Cortex of kidney (tissue), 1 donor: ENCODE measurements at places on chromosomes 1 and 21.

DNA sequence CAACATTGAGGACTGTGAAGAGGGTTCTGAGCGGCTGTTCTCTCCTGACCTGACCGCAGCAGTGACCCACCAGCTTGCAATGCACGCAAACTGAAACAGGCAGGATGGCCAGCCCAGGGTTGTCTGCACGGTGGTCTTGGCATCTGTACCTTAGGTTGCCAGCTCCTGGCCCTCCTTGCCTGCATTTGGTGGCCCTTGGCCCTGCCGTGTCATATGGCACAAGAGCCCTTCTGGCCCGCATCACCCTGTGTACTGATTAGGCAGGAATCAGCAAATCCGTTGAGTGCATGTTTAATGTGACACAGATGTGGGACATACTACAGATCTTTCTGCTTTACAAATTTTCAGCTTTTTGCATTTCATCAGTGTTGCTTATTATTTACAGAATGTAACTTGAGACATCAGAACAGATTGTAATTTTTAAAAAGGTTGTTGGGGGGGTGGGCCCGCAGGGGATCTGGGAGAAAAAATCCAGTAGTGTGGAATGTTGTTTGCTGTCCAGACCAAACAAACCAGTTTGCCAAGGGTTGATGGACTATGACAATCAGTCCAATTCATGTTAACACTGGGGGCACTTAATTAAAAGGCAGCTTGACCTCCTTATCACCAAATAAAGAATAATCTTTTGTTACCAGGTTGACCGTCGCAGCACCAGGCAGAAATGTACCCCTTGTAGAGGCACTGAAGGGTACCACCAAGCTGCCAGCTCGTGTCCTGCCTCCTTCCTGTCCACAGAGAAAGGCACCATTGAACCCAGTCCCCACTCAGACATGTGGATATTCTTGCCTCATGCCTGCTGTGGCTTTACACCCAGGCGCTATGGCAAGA, 132.6 kb downstream of the DHRS3 start:
- DNase-seq: no peak

DNA sequence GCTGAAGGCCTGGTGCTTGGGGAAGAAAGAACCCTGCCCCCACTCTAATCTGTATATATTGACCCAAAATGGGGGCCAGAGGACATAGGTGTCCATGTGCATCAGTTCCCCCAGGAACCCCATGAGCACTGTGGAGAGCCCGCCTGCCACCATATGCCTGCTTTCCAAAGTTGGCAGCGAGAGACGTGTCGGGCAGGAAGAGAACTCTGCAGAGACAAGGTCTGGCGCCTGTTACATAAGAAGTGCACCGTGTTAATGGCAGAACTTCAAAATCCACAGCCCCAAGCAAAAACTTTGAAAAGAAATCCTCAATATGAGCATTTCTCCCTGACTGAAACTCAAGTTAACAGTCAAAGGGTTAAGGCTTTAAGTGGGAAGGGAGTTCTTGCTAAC, 8.0 kb downstream of the CTNNBIP1 start:
- DNase-seq: no peak

- DNase-seq: no peak
Observed at GRCh38 chr1:5548266-5548665, 444.0 kb downstream of the NPHP4 start.

- DNase-seq: no peak
Observed at GRCh38 chr1:72936151-72936740, 653.9 kb upstream of the NEGR1 start.

GRCh38 chr1:162235241-162235800, 141.3 kb downstream of the SPATA46 start:
- DNase-seq: no peak

DNA sequence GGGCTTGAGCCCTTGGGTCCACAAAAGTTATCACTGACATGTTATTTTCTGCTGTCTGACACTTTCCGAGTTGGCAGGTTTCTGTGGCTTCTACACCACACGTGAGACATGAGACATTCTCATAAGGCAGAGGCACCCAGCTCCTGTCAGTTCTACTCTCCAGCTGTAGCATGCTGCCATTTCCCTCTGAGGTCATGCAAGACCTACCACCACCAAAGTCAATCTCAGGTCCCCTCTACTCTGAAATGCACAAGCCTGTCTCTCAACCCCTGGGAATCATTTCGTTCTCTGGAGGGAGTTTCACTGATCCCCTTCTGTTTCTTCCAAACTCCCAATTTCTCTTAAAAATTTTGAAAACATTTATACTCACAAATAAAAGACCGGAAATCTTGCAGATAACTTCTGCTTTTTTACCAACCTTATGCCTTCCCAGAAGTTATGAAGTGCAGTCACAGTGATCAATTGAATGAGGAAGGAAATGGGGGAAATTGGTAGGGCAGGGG, 39.5 kb upstream of the CR2 start:
- no peak for DNase-seq

GRCh38 chr1:117585086-117585485, 20.8 kb upstream of the TENT5C start:
- DNase-seq: no peak

- no peak for DNase-seq
Observed at GRCh38 chr1:20829531-20829930, 42.4 kb upstream of the HP1BP3 start.

- DNase-seq: no peak
Observed at GRCh38 chr1:77276941-77277340, 4.9 kb upstream of the AK5 start.

- no peak for DNase-seq
Observed at GRCh38 chr21:43370091-43370658, 56.8 kb downstream of the SIK1 start.

- DNase-seq: no peak
Observed at GRCh38 chr1:7108251-7108650, 323.0 kb downstream of the CAMTA1 start.

GRCh38 chr1:178961331-178961730, 64.4 kb upstream of the FAM20B start:
- no peak for DNase-seq

DNA sequence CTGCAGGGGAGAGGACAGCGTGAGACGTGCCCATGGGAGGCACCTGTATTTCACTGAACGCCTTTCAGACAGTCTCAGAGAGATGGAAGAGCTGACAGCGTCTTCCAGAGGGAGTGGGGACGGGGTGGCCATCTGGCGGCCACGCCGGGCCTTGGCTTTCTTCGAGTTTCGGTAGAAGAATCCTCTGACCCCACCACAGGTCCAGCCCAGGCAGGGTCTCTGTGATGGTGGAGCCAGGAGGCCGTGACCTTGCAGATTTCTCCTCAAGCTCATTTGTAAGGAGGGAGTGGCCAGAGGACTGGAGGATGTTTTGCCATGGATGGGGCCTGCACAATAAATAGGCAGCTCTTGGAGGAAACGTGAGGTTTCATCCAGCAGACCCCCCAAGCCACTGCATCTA, 47.6 kb upstream of the ADARB1 start:
- DNase-seq: no peak

- DNase-seq: no peak
Observed at GRCh38 chr1:201634261-201634660, 95.3 kb downstream of the NAV1 start.

GRCh38 chr1:228147768-228148167, 2.0 kb upstream of the GJC2 start:
- no peak for DNase-seq

GRCh38 chr1:68210027-68210426, 22.3 kb downstream of the WLS start:
- DNase-seq: no peak

DNA sequence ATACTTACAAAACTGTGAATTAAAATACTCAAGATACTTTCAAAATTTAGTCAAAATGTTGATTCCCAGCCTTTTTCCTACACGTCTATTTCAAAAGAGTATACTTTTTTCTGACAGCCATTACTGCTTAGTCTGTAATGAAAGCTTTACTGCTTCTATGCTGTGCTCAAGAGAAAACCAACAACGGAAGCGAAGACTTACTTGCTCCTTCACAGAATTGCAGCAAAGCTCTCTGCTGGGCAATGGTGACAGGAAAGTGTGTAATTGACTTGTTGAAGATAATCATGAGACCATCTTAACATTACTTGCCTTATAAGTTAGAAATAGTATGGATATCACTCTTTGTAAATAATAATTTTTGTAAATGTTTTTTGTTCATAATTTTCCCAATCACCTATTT, 1.7 kb upstream of the DYNLT5 start:
- DNase-seq: no peak

GRCh38 chr1:33640114-33640660, 167.7 kb downstream of the ZSCAN20 start:
- no peak for DNase-seq

DNA sequence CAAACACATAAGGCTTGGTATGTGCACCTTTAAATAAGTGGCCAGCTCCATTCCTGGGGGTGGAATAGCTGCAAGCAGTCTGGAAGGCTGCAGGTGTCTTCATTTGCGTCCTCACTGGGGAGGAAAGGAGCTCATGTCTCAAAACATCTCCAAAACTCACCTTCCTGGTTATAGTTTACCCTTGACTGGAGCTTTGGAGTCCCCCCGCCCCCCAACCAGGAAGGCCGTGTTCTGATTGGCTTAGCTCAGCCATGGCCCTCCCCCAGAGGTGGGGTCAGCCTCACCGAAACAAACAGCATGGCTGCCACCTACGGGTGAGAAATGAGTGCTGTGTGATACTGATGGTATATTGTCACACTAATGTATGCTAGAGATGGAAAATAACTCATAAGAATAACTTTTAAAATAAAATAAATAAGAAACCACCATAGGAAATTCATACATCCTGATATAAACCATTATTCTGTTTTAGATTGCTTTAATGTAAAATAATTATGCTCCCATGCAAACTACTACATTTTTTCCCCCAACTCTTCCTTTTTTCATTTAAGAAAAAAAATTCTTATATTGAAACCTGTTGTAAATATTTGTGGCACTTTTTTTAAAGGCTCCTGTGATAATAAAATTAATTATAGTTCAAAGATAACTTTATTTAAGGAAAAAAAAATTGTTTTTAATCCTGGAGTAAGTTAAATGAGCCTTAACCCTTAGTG, 90.8 kb downstream of the ZP4 start:
- no peak for DNase-seq

DNA sequence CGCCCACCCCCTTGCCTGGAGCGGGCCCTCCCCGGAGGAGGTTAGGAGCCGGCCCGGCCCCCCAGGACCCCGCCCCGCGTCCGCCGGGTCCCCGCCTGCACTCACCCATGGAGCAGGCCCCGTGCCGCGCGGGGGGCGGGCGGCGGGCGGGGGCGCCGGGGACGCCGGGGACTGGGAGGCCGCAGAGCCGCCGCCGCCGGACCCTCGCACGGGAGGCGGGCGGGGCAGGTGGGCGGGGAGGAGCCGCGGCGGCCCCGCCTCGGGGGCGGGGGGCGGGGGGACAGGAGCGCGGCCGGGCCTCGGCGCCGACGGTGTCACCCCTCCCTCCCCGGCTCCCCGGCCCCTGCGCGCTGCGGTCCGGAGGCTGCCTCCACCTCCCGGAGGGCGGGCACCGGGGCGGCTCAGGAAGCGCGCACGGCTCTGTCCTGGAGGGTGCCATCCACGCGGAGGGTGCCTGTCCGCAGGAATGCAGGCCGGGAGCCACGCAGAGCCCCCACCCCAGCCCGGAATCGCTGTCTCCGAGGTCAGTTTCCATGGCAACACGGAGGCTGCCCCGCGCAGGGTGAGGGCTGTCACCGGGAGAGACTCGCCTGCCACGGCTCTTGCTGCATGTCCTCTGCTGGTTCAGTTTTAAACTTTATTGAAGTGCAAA, 5.9 kb upstream of the PLEKHG5 start:
- DNase-seq: no peak

DNA sequence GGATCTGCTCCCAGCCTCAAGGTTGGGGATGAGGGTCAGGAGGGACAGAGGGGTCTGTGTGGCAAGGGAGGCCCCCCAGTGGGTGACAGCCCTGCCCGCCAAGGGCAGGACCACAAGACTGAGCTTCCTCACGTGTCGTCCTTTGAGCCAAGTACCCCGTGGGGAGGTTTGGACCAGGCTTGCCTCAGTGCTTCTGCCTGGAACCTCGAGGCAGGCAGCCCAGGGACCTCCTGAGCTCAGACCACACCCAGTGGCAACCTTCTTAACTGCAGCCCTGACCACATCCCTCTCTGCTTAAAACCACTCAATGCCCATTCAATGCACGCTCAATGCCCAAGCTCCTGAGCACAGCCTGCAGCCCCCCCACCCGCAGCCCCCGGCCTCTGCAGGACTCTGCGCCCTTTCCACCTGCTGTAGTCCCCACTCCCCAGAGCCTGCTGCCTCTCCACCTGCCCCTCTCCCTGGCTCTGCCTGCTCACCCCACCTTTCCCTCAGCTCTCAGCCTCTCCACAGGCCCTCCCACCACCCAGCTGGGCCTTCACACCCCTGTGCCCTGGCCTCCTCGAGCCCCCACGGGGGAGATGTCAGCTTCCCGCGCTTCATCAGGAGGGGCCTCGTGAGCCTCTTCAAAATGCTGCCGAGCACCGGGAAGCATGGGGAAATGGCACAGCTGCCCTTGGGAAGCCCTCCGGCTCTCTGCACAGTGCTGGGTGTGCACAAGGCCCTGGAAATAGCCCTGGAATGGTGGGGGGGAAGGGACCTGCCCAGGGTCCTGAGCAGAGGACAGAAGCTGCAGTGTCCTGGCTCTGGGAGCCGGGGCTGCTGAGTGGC, 129.3 kb upstream of the VAMP3 start:
- DNase-seq: no peak

DNA sequence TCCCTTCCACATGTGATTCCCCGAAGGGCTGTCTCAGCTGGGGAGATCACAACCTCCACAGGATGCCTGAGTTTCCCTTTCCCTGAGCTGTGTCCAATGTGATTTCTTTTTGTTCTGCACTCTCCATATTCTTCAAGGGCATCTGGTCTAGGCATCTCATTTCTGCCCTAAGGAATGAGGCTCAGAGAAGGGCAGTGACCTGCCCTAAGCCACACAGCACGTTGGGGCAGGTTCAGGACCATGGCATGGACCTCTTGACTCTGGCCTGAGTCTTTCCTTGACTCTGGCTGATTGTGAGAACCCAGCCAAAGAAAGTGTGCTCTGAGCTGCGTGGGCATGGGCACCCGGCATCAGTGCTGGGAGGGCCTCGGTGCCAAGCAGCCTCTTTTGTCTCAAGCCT, 590.3 kb downstream of the PTPRU start:
- no peak for DNase-seq
